ENCODE measurements at places on chromosomes 3 and 15.

GRCh38 chr15:70879401-70879800 lies 12.8 kb downstream of the THAP10 start:
- DNase-seq: no peak

- DNase-seq: no peak
Observed at GRCh38 chr15:39404767-39405181, 176.1 kb upstream of the THBS1 start.

DNA sequence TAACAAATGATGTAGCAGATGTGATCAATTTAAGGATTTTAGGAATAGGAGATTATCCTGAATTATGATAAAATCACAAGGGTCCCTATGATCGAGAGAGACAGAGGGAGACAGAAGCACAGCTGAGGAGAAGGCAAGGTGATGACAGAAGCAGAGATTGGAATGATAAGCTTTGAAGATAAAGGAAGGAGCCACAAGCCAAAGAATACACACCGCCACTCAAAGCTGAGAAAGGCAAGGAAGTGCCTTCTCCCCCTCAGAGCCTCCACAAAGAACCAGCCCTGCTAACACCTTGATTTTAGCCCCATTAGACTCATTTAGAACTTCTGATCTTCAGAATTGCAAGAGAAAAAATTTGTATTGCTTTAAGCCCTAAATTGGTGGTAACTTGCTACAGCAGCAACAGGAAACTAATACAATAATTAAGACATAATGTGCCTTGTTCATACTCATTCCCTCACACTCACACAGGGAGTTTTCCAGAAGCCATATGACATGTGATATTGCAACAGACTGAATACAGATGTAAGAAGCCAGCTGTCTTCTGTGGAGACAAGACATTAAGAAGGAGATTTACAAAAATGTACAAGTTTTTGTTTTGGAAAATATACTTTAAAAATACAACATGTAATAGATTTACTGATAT lies 38.2 kb downstream of the TRANK1 start:
- no peak for DNase-seq

DNA sequence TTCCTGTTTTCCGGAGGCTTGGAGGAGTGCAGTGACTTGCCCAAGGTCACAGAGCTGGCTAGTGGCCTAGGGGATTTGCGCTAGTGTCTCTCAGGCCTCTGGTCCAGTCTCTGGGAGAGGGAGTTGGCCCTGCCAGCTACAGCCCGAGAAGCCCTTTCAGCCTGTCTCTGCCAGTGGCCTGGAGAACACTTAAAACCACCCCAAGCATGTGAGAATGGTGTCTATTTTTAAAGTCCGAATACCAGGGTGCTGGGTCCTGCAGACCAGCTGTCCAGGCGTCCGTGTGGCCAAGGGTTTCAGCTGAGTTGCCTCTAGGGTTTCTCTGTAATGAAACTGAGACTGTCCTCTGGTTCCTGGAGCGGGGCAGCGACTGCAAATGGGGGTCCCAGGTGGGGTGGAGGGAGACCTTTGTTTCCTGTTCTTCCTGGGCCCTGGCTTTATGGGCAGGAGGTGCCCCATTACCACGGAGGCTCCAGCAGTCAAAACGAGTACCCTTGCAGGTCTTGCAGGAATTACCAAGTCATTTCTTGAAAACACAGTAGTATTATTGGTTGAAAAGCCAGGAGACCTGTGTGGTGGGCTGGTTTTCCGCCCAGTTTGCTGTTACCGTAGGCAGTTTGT lies 2.2 kb downstream of the CAND2 start:
- DNase-seq: no peak

GRCh38 chr15:91917686-91918360 lies 64.3 kb downstream of the SLCO3A1 start:
- DNase-seq: no peak

DNA sequence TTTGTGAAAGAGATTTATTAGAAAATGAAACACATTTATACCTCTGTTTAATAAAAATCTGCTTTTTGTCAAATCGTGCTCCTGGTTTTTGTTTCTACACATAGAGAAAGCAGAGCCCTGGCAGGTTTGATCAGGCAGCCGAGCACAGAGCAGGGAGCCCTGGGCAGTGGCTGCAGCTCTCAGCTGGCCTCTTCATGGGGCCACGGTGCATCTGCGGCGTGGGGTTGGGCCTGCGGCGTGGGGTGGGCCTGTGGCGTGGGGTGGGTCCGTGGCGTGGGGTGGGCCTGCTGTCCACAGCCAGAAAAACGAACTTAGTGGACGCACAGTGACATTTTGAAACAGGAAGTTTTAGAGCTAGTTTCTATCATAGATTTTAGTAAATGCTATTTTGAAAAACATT lies 10.6 kb downstream of the GOLGA6L2 start:
- DNase-seq: no peak

DNA sequence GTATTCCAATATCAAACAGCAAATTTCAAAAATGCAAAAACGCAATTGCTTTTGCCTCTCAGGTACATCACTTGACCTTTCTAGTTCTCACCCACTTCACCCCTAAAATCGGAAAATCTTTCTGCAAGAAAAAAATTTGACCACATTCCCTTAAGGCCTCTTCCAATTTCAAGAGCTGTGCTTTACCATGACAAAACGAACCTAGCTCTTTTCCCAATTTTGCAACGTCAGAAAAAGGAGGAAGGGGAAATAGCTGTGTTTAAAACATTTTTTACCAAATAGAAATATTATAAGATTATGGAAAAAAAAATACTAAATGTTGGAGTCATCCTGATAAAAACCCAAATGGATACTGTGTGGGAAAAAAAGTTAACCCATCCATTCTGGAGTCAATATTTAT lies 1.1 kb upstream of the NR2C2 start:
- no peak for DNase-seq

DNA sequence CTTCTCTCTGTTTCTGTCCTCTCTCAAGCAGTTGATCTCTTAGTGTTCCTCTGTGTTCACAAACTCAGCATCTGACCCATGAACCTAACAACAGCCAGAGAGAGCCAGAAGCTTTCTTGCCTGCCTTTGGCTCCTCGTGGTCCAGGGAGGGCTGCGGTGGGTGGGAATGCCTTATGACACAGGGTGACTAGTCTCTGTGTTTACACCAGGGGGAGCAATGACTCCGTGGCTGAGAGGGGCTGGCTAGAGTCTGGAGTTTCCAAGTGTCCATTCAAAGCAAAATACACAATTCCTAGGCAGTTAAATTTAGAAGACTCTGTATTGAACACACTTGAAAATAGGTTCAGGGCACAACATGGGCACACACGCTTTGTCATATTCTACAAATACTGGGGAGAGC lies 370.0 kb upstream of the FRG2C start:
- DNase-seq: no peak

DNA sequence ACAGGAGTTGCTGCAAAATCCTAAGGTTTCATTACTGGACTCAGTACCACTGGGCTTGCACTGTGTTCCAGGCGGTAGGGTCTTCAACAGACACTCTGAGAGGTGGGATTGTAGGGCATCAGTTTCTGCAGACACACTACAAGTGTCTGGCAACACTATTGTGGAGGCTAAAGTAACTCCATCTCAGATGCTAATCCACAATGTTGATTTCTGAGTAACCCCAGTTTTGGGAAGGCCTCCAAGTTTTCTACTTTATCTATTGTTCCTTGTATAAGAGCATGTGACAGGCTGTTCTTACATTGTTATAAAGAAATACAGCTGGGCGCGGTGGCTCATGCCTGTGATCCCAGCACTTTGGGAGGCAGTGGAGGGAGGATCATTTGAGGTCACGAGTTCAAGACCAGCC lies 2.5 kb upstream of the ABHD5 start:
- DNase-seq: no peak

DNA sequence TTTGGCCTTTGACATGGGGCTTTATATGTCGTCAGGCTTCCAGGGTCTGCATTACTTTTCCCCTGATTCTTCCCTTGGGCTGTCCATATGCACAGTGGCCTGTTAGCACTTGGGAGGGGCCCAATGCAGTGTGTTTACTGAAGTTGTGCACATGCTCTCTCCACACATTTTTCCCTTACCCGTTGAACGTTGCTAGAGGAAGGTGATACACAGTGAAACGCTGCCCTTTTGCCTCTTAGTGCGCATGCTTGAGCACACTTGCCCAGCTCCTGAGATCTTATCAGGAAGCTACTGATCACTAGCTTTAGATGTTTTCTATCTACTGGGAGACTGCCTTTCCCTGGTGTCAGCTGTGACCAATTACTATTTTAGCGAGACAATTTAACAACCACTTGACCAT lies 1198.0 kb downstream of the ROBO1 start:
- no peak for DNase-seq

- DNase-seq: no peak
Observed at GRCh38 chr3:71208211-71209095, 375.1 kb downstream of the FOXP1 start.

- DNase-seq: no peak
Observed at GRCh38 chr15:52010633-52011595, 8.1 kb upstream of the MAPK6 start.

DNA sequence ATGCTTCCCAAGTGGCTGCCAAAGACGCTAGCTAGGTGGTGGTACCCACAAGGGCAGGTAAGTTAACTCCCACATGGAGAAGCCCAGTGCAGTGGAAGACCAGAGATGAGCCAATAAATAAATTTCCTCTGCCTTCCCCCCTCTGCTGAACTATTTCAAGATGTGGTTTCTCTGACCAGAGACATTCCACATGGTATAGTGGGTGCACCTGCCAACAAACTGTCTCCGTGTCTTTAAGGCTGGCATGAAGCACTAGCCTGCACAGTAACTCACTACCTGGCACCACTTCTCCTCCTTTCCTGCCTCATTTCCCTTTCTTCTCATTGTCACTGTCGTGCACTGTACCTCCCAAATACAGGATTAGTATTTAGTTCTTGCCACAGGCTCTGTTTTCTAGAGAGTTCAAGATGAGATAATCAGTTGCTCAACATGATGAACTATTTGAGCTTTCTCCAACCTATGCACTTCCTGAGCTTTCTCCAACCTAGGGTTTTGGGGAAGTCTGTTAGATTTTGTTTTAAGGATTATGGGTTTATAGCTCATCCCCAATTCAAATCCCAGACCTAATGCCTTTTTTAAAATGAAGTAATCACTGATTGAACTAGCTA lies 8.4 kb upstream of the CRTAP start:
- no peak for DNase-seq

Data from type B pancreatic cell (in vitro differentiated cells).